ENCODE measurements at places on chromosomes 11 and 22.

- DNase-seq, result no peak
Observed at GRCh38 chr11:44445500-44446365, 119.7 kb upstream of the CD82 start.

DNA sequence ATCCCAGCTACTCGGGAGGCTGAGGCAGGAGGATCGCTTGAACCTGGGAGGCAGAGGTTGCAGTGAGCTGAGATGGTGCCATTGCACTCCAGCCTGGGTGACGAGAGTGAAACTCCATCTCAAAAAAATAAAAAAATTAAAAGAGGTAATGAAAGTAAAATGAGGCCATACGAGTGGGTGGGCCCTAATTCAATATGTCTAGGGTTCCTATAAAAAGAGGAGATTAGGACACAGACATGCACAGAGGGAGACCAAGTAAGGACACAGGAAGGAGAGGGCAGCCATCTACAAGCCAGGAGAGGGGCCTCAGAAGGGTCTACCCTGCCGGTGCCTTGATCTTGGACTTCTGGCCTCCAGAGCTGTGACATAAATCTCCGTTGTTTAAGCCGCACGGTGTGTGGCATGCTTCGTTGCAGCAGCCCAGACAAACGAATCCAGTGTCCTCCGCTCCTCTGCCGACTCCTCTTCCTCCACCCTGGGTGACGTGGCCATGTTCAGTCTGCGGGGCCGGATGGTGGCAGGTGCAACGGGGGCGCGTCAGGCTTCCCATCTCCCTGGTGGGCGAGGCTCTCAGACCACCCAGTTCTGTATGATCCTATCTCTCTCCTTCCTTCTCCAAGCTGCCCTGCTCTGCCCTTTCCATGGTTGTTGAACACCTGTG lies 51.6 kb upstream of the PARVG start:
- no peak for DNase-seq

DNA sequence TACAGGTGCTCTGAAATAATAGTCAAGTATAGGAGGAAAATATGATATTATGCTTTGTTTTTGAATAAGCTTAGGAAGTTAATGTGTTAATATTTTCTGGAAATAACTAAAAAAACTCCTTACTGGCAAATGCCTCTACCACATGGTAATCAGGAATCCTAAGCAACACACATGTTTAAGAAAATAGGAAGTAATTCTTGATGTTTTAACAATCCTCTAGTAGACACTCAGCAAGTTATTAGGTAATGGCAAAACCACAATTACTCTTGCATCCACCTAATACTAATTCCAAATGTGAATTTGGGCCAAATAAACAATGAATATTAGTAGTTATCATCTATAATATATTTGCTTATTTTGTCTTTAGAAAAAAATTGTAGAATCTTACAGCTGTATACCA lies 53.6 kb downstream of the SLC35F2 start:
- DNase-seq, result no peak

DNA sequence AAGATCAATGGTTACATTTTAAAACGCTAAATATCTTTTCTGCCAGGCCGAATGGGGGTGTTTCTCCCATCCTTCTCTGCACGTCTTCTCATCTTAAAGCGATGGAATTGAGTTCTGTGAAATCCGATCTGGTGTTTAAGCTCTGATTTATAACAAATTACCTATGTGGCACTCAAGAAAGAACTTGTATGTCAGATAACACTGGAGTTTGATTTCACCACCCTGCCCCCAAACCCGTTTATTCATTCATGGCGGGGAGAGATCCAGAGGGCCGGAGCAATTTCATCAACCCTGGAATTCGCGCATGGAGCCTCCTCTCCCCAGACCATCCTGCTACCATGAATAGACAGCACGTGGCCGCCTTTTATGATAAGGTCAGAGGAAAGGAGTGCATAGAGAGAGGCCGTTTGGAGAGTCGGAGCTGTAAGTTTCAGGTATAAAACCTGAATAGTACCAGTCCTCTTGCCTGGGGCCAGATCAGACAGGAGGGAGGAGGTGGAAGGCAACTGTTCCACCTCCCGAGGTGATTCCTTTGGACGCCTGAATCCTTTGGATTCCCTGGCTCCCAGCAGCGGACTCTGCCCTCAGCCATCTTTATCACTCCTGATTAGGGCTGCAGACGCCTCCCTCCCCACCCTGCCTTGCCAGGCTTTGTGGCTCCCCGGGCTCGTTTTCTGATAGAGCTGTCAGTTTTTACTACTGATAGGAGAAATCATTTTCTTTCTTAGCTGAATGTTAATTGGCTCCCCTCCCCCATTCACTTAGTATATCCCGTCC lies 27.3 kb upstream of the NFAM1 start:
- DNase-seq, result no peak

DNA sequence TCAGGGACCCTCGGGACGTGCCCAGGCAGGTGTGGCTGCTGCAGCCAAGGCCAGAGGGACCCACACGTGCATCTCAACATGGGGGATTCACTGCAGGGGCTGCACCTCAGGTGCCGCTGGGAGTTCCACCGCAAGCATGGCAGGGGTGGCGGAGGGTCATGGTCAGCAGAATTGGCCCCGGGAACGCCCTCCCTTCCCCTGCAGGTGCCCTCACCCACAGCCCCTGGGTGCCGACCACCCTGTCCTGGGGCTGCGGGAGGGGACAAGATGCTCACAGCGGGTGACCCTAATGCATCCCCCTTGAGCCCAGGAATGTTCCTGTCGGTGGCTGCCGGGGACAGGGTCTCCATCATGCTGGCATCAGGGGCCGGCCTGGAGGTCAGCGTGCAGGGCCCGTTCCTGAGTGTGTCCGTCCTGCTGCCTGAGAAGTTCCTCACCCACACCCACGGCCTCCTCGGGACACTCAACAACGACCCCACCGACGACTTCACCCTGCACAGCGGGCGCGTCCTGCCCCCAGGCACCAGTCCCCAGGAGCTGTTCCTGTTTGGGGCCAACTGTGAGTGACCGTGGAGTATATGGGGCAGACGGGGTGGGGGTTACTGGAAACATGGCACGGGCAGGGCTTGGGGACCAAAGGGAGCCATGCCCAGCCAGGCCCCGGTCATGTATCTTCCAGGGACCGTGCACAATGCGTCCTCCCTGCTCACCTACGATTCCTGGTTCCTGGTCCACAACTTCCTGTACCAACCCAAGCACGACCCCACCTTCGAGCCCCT lies 5.8 kb downstream of the SUSD2 start:
- DNase-seq, result no peak

DNA sequence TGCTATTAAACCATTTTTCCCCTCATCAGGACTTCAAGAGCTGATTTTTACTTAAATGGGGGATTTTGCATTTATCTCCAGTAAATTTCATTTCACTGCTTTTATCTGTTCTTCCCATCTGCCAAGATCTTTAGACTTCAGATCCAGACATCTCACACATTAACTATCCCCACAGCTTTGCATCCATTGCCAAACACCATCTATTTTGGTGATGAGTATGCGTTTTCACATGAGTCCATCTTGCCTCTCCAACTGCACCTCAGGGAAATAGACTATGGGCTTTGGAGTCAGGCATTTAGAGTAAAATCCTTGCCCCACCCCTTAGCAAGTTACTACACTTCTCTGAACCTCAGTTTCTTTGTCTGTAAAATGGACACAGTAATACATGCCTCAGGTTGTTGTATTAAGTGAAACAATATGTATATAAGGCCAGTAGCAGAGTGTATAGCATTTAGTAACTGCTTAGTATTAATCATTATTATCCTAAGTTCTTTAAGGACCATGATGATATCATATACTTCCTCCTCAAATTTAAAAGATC lies 53.6 kb upstream of the NFRKB start:
- no peak for DNase-seq

GRCh38 chr11:93936460-93936859 lies 84.7 kb upstream of the HEPHL1 start:
- DNase-seq, result no peak

DNA sequence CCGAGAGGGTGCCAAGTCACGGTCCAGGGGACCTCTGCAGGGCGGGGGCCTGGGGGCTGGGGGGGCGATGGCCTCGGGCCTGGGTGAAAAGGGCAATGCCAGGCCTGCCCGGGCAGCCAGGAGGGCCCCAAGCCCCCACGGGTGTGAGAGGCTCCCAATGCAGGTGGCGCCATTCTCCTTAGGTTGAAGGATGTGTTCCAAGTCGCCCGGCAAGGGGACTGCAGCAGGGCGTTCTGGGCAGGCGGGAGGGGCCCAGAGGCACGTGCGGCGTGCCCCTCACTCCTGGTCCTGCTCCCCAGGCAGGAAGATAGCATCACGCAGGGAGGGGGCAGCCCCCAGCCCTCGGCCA lies 730 bp upstream of the TNNI2 start:
- DNase-seq, result no peak

GRCh38 chr11:134689886-134690285 lies 277.8 kb upstream of the B3GAT1 start:
- no peak for DNase-seq

- no peak for DNase-seq
Observed at GRCh38 chr11:13487661-13488030, 8.2 kb downstream of the PTH start.

- DNase-seq, result no peak
Observed at GRCh38 chr11:79458709-79459108, 17.9 kb upstream of the TENM4 start.

GRCh38 chr11:1087961-1088926 lies 13.6 kb downstream of the MUC2 start:
- no peak for DNase-seq

DNA sequence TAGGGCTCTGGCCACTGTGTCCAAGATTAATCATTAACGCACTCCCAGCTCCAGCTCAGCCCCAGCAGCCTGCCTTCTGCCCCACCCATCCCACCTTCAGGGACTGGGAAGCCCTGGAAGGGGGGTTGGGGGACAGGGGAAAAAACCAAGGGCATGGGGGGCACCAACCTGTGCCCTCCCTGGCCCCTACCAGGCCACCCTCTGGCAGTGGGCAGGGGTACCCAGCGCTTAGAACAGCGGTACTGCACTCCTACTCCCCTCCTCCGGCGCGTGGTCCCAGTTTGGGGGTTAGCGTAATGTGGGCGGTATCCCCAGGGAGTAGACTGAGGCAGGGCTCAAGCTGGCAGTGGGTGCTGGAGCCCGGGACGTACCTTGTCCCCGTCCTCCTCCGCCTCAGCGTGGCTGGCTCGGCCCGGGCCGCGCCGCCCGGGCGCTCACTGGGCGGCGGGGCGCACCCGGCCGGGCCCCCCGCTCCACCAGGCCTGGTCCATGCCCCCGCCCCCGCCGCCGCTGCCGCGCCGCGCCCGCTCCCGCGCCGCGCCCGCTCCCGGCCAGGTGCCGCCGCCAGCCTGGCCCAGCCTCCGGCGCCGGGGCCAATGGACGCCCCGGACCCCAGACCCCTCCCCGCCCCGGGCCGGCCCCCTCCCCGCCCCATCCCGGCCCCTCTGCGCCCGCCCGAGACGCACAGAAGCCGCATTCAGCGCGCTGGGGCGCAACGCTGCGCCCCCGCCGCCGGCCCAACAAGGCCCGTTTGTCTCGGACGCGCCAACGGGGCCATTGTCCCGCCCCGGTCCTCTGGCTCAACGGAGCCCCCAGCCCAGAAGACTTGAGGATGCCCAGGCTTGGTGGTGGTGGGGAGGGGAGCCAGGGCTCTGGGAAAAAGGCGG lies at the start of gene GAL3ST1:
GAL3ST1 (minus strand) TSS at position 571 of the 887 bp plus-strand sequence. CDS start 17,273 bp downstream, outside the sequence.
- DNase-seq, result no peak

GRCh38 chr11:130635937-130636630 lies 187.6 kb downstream of the ADAMTS15 start:
- DNase-seq, result no peak

- DNase-seq, result no peak
Observed at GRCh38 chr11:113989916-113990315, 15.0 kb downstream of the HTR3A start.

- no peak for DNase-seq
Observed at GRCh38 chr11:24609192-24610119, 112.6 kb downstream of the LUZP2 start.

DNA sequence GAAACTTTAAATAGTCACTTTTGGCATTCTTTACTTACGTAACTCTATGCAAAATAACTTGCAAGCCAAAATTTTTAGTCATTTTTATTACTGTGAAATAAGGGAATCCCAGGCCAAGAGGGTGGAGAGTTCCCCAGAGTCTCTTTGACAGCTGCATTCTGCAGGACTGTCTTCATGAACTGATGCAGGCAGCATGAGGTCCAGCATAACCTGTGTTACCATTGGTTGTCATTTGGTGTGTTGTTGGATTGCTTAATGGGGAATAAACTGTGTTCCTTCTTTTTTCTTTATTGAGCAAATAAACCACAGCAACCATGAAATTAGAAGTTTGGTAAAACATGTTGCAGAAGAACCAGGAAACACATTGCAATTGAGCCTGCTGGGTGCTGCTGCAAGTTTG lies 24.6 kb downstream of the MMP27 start:
- no peak for DNase-seq

DNA sequence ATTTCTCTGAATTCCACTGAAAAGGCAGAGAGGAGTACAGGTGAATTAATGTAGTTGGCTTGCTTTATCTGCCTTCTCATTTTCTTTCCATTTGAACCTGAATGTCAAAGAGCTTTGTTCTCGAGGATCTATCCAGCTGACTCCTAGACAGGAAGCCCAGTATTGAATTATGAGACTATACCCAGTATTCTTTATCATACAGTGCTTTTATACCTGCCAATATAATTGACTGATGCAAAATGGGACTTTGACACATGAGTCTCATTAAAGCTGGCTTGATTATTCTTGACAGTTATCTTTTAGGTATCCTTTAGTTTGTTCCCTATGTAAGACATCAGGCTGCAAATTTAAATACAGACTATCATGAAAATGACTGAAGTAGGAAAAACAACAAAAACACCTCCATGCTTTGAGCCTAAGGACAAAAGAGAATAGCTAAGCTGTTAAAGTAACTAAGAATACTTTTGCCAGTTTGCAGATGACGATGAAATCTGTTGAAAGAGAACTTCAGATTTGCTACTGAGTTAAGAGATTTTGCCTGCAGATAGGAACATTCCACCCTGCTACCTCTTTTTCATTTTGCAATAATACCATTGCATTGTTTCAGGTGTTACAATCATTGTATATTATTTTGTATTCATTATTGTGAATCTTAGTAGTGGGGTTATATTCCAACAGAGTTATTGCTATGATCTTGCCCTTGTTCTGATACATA lies 117.1 kb downstream of the ENTHD1 start:
- no peak for DNase-seq

DNA sequence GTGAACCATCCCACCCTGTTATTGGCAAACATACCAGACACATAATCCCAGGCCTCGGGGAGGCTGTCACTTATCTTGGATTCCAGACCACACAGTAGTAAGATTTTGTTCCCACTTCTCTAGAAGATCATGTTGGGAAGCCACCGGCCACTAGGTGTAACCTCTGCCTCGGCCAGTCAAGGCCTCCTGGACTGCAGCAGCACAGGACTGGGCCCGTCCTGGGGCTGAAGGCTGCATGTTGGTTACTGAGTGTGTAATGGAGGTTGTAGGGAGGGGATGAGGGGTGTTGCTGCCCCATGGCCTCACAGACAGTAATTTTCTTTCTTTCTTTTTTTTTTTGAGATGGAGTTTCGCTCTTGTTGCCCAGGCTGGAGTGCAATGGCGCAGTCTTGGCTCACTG lies 92.4 kb upstream of the SYT13 start:
- DNase-seq, result no peak
